ENCODE measurements at places on chromosomes 16 and 17.
A peak's percentile ranks its signal among the peaks of the same experiment; 100 is the strongest.

- no peak for DNase-seq
Observed at GRCh38 chr17:11303773-11304394, 62.9 kb downstream of the SHISA6 start.

DNA sequence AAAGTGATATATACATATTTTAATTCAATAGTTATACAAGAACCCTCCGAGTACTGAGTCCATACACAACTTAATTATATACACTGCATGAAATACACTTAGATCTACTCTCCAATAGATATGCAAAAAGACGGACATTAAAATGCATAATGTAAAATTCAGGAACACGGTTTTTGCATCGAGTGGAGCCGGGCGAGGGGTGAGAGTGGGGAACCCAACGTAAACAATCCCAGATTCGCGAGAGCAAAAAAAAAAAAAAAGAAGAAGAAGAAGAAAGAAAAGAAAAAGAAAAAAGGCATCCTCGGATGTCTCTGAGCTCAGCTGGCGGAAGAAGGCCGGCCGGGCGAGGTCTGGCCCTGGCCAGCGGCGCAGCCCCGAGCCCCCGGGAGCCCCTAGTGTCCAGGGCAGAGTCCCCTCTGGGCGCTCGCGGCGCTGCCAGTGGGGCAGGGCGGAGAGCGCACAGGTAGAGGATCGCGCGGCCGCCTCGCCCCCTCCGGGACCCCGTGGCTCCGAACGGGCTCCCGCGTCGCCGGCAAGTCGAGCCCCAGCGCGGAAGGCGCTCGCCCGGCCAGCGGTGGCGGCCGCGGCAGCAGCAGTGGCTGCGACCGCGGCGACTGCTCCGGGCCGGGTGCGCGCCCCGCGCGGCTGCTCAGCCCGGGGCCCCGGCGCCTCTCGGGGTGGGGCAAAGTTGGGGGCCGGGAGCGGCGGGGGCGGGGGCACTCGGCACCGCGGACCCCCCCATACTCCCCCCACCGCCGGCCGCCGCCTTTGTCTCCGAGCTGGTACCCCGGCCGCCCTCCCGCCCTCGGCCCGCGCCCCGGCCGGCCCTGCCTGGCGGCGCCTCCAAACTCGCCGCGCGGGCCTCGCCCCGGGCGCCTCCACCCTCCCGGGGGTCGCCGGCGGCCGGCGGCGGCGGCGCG is 9.6 kb upstream of the ZFHX3 start:
- DNase-seq, result peak; percentile 42

GRCh38 chr17:49491192-49491769 is 3.8 kb upstream of the NGFR start:
- DNase-seq, result no peak

DNA sequence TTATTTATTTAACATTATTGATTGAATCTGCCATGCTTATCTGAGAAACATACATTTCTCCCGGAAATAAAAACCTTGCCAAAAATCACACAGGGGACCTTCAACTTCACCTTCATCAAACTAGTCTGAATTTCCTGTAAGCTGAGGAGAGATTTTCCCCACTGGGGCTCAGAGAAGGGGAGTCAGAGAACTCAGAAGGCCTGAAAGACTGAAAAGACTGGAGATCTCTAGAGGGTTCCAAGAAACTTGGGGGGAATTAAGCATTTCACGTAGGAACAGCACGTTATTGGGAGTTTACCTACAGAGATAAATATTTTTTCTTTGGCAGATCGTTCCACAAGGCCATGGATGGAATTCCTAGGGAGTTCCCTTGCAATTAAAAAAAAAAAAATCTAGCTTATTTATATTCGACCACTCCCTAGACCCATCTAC is 528 bp upstream of the NOL11 start:
- DNase-seq, result no peak

DNA sequence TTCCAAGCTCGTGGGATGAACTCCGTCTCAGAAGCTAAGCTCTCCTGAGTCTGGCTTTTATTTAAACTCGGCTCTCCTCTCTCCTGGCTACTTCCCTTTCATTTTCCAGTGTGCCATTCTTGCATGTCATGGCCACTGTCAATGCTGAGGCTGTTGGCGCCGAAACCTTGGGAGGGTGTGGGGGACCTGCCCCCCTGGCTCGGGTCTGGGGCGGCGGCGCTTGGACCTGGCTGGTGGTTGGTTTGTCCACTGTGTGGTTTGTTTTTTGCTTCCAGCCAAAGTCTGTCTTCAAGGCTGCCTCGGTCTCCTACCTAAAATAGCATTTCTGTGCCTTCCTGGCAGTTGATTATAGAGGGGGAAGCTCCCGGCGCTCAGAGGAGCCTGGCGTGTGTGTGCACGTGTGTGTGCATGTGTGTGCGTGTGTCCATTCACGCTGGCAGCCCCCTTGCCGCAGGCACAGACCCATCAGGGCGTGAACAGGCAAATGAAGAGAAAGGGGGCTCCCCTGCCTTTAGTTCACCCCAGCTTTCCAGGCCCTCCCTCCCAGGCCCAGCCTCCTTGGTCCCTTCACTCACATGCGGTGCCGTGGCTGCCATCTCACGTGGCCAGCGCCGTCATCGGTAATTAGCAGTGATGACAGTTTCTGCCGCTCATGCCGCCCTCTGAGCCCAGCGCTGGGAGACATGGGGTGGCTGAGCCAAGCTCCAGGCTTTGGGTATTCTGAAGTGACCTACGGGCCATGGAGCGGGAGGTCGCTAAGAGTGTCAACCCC is 179.9 kb downstream of the SEC14L1 start:
- DNase-seq, result peak; percentile 68

- peak; percentile 79 for DNase-seq
Observed at GRCh38 chr16:62665269-62665668, 629.0 kb upstream of the CDH8 start.

DNA sequence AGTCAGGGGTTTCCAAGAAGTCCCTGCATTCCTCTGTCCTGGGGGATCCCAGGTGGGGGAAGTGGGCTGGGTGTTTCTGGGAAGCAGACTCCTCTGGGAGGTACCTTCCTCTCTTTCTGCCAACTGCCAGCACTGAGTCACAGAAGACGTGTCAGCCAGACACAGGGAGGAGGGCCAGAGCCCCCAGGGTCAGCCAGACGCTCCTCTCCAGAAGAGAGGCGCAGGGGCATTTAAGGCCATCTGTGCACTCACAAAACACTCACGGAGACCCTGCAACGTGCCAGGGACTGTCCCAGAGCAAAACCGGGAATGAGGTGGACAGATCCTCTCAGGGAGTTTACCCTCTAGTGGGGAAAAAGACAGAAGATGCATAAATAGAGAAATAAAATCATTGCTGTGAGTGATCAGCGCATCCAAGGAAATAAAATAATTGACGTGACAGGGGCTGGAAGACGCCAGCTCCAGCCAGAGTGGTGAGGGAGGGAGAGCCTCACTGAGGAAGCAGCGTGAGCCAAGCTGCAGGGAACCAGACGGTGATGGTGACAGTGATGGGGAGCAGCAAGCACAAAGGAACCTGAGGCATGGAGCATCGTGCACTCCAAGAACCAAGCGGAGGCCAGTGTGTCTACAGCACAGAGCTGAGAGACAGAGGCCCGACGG is 105.4 kb downstream of the ZNF423 start:
- no peak for DNase-seq
